B cell (primary cell): ENCODE measurements at places on chromosomes 12 and 14.

- DNase-seq = no peak
Observed at GRCh38 chr12:52323416-52324152, 2.4 kb upstream of the KRT83 start.

DNA sequence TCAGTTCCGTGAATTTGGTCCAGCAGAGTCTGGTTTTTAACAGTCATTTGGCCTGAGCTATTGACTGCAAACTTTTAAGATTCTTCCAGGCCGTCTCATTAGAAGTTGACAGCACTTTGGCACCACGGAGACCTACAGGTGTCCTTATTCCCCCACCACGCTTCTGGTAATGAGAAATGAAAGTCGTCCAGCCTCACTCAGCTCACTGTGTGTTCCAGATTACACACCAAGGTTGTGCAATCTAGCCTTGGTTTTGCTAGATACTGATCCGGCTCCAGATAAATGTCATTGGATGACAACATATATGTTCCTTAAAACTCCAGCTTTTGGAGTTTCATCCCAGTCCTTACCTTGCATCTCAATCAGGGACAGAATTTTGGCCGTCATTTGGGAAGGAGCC, 210.4 kb downstream of the CHST11 start:
- DNase-seq = no peak

DNA sequence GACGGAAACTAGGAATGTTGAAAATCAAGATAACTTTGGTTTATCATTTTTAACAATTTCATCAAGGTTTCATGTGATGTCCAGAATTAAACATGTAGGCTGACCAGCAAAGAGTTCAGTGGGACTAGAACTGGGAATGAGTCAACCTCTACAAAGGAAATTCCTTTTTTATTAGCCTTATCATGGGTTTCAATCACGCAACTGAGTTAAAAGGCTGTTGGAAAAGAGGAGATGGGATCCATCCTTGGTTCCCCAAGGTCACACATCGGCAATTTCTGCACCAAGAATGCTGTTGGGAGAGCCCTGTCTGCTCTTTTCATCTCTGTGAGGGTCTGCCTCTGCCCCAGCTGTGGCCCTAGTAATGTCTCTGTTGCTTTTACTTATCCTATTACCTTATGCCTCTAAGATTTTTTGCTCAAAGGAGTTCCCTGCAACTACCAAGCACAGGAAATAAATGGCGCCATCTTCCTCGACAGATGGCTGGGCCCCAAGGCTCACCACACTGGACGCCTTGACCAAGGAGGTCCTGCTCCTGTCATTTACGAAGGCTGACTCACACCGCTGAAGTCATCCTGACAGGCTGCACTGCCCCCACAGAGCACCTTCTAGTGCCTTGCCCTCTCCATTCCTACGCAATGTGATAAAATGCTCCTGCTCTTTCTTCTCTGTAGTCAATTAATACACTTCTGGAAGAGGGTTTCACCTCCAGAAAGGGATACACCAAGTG, 367.4 kb downstream of the GXYLT1 start:
- no peak for DNase-seq

- DNase-seq = no peak
Observed at GRCh38 chr14:92675421-92675820, 73.0 kb downstream of the LGMN start.

DNA sequence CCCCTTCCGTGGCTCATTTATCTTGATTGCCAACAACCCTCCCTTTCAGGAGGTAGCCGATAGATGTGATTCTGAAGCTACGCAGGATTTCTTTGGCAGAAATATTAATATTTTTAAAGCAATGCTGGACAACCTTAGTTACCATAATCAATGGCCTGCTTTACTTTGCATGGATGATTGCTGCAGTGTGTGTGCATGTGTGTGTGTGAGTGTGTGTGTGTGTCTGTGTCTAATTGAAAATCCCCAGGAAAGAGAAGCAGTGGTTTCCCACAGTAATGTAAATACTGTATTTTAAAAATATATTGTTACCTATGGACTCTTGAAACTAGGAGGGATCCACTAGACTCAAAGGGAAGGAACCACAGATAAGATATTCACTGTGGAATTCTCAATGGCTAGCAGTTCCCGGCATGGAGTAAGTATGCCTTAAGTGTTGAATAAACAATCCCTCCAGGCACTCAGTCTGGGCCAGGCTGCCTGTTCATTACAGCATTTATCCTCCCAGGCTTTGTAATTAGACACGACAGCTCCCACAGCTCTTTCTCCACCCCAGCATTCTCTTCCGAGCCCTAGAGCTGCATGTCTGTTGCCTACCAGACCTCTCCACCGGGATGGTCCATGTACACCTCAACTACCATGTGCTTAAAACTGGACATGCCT, 22.5 kb upstream of the C14orf132 start:
- DNase-seq = no peak

- no peak for DNase-seq
Observed at GRCh38 chr12:24113701-24114100, 164.2 kb upstream of the SOX5 start.

DNA sequence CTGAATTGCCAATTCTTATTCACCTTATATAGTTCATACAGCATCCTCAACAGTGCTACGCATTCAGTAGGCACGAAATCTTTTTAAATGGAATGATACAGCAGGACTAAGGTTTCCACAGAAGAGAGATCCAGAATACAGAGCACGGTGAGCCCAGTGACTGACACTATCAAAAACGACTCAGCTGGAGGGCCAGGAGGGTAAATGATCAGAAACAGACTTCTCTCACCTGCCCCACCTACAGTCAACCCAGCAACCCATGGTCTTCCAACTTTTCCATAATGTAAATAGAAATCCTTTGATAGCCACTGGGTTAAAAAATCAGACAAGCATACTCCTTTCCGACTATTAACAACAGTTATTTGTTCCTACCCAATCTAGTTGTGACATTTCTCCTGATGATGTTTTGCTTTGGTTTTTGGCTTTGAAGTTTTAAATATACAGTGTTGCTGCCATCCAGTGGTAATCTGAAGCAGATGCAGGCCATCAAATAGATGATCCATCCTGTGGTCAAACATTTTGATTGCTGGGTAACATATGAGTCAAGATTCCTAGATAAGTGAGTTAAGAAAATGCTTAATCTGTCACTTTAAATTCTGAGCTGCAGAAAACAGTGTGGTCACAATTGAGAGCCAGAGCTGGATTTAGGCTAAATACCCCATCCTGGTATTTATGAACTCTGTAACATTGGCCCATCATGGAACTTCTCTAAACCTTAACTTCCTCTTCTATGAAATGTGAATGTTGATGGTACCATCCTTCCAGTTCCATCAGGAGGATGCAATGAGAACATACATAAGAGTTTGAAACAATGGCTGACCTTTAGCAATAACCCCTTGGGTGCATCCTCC, 42.0 kb downstream of the GPHB5 start:
- DNase-seq = peak; percentile 27

- DNase-seq = peak; percentile 48
Observed at GRCh38 chr12:53696285-53696654, 20.4 kb upstream of the ATP5MC2 start.

- DNase-seq = peak; percentile 8
Observed at GRCh38 chr12:64730588-64730969, 28.6 kb downstream of the GNS start.

GRCh38 chr14:101963656-101964296, 597 bp upstream of the DYNC1H1 start:
- DNase-seq = no peak

DNA sequence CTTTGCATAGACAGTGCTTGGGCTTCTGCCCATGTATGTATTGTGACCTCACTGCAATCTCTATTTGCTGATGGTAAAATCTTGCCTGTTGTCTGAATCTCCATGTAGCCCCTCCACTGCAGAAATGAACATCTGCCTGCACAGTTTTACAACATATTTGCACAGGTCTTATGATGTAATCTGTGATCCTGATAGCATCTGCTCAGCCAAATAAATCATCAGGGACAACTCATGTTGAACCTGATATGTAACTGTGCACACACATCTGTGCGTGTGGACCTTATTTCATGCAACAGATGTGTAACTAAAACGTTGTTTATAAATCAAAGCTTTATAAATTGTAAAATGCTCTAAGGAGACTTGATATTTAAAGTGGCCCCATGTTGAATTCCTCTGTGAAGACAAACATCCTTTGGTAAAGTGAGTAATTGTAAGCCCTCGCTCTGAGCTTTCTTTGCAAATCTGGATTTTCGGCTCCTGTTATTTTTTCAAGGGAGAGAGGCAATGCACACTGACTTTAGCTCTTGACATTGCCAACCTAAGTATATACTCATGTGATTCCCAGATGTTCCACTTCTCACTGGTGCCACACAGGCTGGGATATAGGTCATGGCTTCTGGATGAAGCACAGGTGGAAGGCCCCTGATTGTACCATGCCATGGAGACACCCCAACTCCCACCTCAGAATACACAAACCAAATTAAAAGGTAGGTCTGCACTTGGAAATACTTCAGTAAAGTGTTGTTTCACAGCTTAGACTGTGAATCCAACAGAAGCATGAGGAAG, 371.3 kb downstream of the GRIN2B start:
- no peak for DNase-seq

DNA sequence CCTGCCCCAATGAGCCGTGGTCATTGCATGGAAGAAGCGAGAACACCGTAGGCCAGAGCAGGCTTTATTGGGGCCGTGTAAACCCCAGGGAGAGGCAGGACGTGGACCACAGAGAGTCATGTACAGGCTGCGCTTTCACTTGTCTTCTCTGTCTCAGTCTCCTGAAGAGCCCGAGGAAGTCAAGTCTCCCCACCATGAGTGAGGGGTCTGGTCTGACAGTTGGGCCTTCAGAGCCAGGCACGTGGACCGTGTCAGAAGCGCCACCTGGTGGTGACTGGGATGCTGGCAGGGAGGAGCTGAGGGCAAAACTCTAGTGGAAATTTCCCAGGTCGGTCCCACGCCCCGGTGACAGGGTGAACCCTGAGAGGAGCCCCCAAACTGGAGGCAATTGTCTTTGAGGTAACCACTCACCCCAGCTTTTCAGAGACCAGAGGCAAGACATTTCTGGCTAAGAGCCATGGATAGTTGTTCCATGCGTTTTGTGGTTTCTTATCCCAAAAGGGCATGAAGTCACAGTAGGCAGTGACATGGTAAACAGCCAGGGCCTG, 17.4 kb downstream of the RPS6KL1 start:
- DNase-seq = peak; percentile 79

- DNase-seq = peak; percentile 83
Observed at GRCh38 chr12:53743266-53744129, 8.3 kb downstream of the CISTR start.

GRCh38 chr12:46521145-46521544, 148.6 kb upstream of the SLC38A2 start:
- no peak for DNase-seq

DNA sequence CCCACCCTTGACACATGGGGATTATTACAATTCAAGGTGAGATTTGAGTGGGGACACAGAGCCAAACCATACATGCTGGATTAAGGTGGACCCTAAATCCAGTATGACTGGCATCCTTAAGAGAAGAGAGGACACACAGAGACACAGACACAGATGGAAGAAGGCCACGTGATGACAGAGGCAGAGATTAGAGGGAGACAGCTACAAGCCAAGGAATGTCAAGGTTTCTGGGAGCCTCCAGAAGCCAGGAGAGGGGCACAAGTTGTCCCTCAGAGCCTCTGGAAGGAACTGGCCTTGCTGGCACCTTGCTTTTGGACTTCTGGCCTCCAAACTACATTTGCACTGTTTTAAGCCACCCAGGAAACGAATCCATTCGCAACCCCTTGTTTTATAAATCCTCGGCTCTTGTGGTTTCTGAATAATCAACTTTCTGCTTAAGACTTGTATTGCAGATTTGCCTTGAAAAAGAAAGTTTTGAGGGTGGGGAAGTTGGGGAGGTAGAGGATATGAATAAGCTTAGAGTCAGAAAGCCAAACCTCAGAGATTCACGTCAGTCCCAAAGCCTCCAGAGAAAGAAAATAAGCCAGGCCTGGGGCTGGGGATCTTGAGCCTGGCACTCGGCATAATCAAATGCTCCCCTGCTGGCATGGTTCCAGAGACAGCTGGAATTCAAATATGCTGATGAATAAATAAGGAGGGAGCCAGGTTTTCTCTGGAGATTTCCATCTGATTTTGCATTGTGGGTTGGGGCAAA, 224.2 kb upstream of the PWP1 start:
- no peak for DNase-seq

GRCh38 chr14:93859957-93860356, 67.2 kb upstream of the FAM181A start:
- DNase-seq = no peak

GRCh38 chr14:73762375-73762822, 48.2 kb upstream of the PNMA1 start:
- peak; percentile 59 for DNase-seq

GRCh38 chr12:13839365-13840336, 141.8 kb downstream of the GRIN2B start:
- DNase-seq = no peak

GRCh38 chr14:52640137-52640536, 55.2 kb downstream of the ERO1A start:
- DNase-seq = no peak

DNA sequence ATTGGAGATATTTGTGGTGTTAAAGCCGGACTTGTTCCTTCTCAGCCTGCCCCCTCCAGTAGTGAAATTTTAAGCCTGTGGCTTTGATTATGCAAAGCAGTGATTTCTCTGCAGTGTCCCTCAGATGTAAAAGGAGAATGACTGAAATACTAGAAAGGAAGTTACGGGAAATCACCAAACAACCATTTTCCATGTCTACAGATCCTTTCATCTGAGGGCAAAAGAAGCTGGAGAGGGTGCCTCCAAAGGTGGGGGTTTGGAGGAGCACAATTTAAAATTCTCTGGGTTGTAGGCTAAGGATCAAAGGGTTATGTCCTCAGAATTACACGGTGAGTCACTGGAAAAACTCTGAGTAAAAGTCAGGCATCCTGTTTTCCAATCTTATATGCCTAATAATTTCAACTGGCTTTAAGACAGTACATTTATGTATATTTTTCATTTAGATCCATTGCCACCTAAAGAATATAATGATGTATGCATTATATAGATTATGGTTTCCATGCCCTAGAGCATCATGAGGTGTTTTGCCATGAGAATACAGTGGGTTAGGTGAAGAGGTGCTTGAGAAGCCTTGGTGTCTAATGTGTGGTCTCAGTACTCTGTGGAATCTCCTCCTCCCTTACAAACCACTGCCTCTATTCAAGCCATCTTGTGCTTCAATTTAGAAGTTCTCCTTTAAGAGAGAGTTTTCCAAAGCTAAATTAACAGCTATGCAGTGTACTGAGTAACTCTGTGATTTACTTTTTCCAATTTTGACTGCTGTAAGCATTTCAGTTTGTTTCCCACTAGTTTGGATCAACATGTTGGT, 362.1 kb downstream of the RAD51B start:
- no peak for DNase-seq

- DNase-seq = no peak
Observed at GRCh38 chr14:100904307-100905087, 975 bp upstream of the RTL1 start.

GRCh38 chr14:78142998-78143397, 27.2 kb upstream of the NRXN3 start:
- DNase-seq = no peak

DNA sequence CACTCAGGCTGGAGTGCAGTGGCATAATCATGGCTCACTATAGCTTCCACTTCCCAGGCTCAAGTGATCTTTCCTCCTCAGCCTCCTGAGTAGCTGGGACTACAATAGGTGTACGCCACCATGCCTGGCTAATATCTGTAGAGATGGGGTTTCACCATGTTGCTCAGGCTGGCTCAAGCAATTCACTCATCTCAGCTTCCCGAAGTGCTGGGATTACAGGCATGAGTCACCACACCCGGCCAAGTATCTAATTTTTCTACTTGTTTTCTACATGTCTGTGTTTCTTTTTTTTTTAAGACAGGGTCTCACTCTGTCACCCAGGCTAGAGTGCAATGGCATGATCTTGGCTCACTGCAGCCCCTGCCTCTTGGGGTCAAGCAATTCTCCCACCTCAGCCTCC, 119.7 kb upstream of the MED13L start:
- no peak for DNase-seq
